ENCODE measurements at places on chromosomes 3 and 15.

DNA sequence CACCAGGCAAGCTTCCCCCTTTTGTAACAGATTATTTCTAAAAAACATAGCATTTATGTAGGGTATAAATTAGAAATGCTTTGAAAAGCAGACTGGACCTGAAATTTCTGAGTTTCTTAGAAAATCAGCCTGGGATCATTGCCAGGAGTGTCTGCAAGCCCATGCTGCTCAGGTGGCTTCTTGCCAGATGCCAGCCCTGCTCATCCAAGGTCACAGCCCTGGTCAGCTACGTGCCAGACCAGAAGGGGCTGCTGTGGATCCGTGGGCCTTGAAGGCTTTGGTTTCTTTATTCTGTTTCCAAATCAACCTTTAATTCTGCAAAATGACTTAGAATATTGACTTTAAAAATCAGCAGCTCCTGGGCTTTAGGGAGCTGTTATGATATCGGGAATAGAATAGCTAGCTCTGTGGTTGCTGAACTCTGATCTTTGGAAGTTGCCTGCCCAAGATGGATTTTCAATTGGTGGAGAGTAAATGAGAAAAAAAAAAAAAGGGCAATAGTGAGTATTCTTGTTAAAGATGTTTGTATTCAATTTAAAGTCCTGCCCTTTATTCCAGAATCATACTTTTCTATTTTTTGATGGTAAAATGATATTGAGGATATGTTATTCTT, 370.1 kb upstream of the ONECUT1 start:
- no peak for DNase-seq

DNA sequence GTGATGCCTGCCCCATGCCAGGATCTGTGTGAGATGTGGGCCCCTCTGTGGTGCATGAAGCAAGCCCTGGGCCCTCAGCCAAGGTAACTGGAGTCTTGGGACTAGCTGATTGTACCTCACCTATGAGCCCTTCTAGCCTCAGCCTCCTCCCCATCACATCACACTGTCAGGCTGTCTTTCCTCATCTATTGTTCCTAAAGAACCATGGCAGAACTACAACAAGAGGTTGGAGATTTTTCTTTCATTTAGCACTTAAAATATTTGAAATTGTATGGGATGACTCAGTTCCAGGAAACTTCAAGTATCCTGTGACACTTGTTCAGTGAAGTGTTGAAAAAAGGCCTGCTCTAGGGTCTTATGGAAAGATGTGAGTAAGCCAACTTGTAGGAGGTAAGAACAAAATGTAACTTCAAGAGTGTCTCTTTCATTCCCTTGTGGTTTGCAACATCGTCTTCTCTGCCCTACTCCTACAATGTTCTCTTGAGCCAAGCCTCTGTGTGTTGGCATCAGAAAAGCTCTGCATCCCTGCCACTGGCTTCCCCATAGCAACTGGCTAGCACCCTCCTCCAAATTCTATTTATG, 58.7 kb upstream of the TIPARP start:
- DNase-seq: no peak

DNA sequence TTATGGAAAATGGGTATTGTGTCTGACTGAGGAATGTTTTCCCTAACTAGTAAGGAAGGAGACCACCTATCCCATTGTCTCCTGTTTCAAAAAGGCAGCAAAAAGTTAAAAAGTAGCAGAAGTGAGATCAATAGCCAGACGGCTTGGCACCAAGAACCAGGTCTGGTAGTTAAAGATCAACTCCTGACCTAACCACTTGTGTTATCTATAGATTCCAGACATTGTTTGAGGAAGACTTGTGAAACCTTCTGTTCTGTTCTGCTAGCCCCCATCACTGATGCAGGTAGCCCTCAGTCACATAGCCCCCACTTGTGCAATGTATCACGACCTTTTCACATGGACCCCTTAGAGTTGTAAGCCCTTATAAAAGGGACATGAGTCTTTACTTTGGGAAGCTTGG, 46.3 kb upstream of the C2CD4B start:
- no peak for DNase-seq

DNA sequence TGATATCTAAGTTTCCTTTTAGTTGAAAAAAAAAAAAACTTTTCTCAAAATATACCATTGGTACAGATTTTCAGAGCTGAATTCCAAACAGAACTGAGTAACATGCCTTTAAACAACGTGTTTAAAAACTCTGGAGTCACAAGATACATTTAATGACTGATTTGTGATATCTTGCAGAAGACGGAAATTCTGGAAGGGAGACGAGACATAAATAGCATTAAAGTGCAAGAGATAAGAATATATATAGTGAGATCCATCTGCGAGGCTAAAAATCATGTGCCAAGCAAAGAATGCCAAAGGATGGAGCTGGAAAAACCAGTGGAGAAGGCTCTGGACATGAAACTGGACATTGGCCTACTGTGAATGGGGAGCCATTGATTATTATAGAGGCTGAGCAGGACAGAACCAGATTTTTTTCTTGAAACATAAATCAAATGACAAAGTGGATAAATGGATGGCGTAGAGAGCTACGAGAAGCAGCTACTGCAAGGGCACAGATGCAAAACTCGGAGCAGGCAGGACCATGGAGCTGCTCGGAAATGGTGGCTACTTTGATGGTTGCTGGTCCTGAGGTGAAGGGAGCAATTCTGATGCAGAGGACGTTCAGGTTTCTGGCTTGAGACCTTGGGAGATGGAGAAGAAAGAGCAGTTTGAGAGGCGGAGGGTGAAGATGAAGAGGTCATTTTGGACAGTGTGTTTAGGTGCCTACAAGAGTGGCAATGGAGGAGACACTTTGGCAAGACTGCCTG, 88.8 kb downstream of the CPN2 start:
- no peak for DNase-seq

Data from stimulated activated CD4-positive, alpha-beta T cell treated with anti-CD3 and anti-CD28 coated beads, Interleukin-2, amount 100 ng/mL, for 24 hours (primary cell).